GM23338 (cell line): ENCODE measurements at places on chromosomes 1 and 21. TPM values are rescaled to one million over a fixed set of nuclear protein-coding genes. Genes with fewer than 3 reads are reported as not detected.

The OR6K3 gene
- total RNA-seq, result not detected in 2 replicates

The C1QB gene
- not detected in 2 replicates for total RNA-seq

- DNase-seq, result no peak
Measured at GRCh38 chr1:226063977-226064815, 1.7 kb downstream of the H3-3A start.

GRCh38 chr21:38531591-38531990 is 33.3 kb upstream of the ERG start:
- no peak for DNase-seq

The FAAH gene
- total RNA-seq, result 17.9 and 24.0 TPM in 2 replicates

DNA sequence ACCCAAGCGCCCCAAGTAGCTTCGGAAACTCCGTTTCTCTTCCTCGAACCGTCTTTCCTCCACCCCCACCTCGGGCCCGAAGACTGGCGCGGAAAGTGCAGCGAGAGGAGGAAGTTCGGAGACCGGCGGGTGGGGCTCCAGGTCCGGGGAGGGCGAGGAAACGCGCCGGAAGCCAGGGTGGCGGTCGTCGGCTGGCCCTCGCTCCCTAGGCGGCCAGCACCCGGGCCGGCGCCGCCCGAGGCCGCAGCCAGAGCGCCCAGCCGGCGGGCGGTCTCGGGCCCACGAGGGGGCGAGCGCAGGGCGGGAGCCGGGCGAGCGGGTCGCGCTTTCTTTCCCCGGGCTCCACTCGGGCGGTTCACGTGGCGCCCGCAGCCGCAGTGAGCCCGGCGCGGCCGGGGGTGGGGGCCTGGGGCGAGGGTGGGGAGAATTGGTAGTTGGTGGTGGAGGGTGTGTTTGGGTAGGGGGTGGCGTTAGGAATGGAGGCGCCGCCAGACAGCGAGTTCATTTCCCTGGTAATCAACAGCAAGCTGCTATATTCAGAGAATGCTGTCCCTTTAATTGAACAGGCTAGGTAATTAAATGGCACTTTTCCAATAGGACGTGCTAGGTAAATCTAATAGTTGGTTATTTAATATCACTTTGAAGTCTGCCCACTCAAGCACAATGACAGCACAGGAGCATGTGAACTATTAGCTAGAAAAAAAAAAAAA is 6.7 kb downstream of the LMO4 start:
- peak; percentile 72 for DNase-seq

The KRTAP19-3 gene
- total RNA-seq, result not detected in 2 replicates

DNA sequence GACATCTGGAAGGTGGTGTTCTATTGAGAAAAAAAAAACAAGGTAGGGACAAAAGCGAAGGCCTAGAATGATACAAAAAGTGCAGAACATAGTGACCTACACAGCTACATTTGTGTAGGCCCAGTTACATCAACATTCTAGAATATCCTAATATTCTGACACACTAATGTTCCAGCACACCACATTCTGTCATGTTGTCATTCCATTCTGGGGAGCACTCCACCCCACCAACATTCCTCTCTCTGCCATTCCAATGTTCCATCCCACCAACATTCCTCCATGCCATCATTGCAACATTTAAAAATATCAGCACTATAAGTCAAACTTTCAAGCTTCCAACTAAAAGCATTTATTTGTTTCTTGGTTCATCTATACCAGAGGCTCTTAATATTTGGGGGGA is 28.5 kb downstream of the COA7 start:
- DNase-seq, result no peak

The IL22RA1 gene
- 0.28 TPM in 1 of 2 replicates, not detected in the other for total RNA-seq

GRCh38 chr21:43854773-43855633 is 10.0 kb upstream of the AGPAT3 start:
- DNase-seq, result no peak

The TCHHL1 gene
- not detected in 2 replicates for total RNA-seq

DNA sequence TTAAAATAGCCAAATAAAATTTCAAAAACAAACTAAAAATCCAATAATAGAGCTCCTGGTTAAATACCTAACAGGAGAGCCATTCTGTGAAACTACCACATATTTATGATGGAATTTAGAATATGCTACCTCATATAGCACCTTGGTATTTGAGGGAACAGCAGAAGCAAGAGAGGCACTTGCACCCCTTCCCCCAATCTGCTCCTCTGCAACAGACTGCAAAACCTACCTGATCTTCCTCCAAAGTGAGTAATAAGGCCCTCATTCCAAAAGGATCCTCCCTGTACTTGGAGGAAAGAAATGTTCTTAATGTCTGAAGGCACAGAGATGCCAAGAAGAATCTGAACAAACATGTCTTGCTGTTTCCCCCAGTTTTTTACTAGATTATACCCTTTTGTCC is 28.1 kb upstream of the RNPC3 start:
- DNase-seq, result no peak

GRCh38 chr1:6142734-6143133 is 37.4 kb downstream of the CHD5 start:
- DNase-seq, result no peak

- no peak for DNase-seq
Measured at GRCh38 chr1:89826594-89826993, 5.8 kb downstream of the LRRC8D start.

- no peak for DNase-seq
Measured at GRCh38 chr21:42225571-42226155, 6.7 kb downstream of the ABCG1 start.

- no peak for DNase-seq
Measured at GRCh38 chr1:30447701-30448100, 275.7 kb downstream of the MATN1 start.

The ST6GALNAC5 gene
- total RNA-seq, result 12.7 and 19.2 TPM in 2 replicates

The HHAT gene
- total RNA-seq, result 0.54 and 0.66 TPM in 2 replicates

- DNase-seq, result no peak
Measured at GRCh38 chr1:46301406-46301807, 2.0 kb downstream of the LRRC41 start.

DNA sequence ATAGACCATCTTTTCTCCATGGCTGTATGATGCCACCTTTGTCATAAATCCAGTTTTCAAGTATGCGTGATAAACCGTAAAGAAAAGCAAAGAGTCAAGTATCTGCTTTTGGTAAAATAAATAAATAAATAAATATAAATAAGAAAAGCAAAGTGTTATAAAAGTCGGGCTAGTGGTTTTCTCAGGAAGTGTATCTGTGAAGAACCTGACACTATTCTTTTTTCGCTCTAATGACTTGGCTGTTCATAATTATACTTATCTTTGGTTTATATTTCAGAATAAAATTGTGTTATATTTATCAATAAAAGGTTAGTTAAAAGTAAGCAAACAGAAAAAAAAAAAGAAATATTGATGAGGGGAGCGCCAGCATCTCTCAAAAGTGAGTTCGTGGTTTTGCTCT is 594 bp upstream of the EXO5 start:
- no peak for DNase-seq

DNA sequence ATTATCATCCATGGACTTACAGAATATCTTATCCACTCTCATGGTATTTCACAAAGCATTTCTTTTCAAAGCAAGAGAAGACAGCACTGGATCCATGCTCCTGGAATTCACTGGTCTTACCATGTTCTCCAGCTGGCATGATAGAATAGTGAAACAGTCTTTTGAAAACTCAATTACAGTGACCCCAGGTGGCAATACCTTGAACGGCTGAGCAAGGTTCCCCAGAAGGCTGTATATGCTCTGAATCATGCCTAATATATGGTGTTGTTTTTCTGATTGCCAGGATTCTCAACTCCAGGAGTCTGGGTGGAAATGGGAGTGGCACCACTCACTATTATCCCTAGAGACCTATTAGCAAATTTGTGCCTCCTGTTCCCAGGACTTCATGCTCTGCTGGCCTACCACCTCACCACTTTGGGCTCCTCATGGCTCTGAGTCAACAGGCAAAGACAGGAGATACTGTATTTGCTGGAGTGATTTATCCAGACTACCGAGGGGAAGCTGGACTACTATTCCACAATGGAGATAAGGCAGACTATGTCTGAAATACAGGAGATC is 87.6 kb downstream of the CATSPERE start:
- DNase-seq, result peak; percentile 23

- no peak for DNase-seq
Measured at GRCh38 chr1:210397252-210397651, 68.5 kb downstream of the HHAT start.

- DNase-seq, result no peak
Measured at GRCh38 chr1:149993764-149994163, 16.8 kb downstream of the OTUD7B start.

- no peak for DNase-seq
Measured at GRCh38 chr1:192639607-192640368, 3.8 kb downstream of the RGS13 start.

DNA sequence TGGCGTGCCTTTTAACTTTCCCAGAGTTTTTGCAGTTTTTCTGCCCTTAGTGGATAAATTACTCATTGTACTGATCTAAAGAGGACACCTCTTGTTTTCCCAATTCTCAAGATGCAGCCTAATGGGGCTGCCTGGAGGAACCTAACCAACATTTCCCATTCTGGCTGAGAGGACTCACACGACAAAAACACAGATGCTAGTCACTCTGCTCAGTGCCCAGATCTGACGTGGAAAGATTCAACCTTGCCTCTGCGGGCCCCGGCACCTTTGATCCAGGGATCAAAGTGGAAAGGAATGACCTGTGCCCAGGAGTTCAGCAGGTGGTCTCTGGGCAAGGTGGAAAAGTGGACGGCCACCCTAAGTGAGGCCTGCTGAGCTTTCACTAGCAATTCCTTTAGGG is 162.4 kb upstream of the FMN2 start:
- no peak for DNase-seq

GRCh38 chr1:95584315-95584714 is 350.3 kb downstream of the RWDD3 start:
- DNase-seq, result no peak

DNA sequence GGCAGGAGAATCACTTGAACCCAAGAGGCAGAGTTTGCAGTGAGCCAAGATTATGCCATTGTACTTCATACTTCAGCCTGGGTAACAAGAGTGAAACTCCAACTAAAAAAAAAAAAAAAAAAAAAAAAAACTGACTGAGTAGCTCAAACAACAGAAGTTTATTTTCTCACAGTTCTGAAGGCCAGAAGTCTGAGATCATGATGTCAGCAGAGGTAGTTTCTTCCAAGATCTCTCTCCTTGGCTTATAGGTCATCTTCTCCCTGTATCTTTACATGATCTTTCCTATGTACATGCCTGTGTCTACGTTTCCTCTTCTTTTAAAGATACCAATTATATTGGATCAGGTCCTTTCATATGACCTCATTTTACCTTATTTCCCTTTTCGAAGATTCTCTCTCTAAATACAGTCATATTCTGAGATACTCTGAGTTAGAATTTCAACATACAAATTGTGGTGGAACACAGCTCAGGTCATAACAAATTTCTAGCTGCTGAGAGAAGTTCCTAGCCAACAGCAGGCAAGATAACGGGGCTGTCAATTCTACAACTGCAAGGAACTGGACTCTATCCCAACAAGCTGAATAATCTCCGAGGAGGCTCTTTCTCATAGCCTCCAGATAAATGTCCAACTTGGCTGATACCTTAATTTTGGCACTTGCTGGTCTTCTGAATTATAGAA is 187.7 kb upstream of the ADAMTS5 start:
- no peak for DNase-seq

DNA sequence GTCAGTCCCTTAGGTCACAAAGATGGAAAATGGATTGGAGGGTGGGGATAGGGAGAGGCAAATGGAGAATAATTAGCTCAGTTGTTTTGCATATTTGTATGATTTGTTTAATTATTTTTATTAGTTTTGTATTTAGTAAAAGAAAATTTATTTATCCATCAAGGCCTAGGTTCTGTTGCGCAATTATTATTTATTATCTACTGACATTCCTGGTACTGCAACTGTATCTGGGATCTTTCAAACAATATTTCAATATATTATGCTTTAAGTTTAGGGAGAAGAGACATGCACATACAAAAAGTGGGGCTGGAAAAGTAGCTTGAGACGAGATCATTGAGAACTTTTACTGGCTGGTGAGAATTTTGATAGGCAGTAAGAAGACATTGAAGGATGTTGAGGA is 316.4 kb upstream of the SGIP1 start:
- no peak for DNase-seq

The RNF223 gene
- total RNA-seq, result not detected in 2 replicates

The LINGO4 gene
- total RNA-seq, result not detected in 2 replicates

The RNF186 gene
- not detected in 2 replicates for total RNA-seq

The TSSK3 gene
- total RNA-seq, result not detected in 2 replicates

The PPIH gene
- total RNA-seq, result 66.5 and 71.2 TPM in 2 replicates

DNA sequence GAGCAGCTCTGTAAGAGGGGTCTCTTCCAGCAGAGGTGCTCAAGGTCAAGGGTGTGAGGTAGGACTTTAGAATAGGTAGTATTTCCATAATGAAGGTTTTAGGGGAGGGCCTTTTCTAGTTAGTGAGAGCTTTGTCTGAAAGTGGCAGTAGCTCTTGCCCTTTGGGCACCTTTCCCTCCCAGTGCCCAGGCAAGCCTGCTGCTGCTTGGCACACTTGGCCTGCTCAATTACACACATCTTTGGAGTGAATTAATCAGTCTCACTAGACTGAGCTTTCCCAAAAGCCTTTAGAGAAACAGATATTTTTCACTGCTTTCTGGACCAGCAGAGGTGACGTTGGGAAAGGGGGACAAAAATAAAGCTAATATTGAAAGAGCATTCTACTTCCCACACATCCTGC is 48.0 kb downstream of the MAB21L3 start:
- DNase-seq, result no peak

DNA sequence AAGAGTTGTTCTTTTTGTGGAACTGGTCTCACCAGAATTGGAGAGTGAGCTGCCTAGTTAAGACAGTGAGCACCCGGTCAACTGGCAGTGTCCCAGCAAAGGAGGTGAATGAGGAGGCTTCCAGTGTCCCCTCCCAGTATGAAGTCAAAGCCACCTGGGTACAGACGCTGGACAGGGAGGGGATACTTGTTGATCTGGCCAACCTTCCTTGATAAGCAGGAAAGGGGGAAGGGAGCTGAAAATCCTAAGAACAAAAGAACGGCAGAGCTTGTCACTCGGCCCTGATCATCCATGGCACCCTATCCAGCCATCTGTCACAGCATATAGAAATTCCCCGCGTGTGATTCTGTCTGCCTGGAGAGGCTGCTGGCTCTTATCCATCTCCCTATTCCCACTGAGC is 91.5 kb downstream of the SSBP3 start:
- DNase-seq, result no peak

GRCh38 chr21:45104560-45104959 is 30.2 kb downstream of the ADARB1 start:
- no peak for DNase-seq

GRCh38 chr1:52907068-52907811 is 14.3 kb downstream of the ECHDC2 start:
- DNase-seq, result no peak

- DNase-seq, result peak; percentile 90
Measured at GRCh38 chr1:27391511-27392095, 819 bp upstream of the GPR3 start.

- DNase-seq, result peak; percentile 71
Measured at GRCh38 chr1:228691926-228692325, 43.4 kb upstream of the RHOU start.

The CRYBG2 gene
- total RNA-seq, result 10.0 and 18.4 TPM in 2 replicates

The GCSAML gene
- total RNA-seq, result not detected in 2 replicates

The KPRP gene
- total RNA-seq, result not detected in 2 replicates

DNA sequence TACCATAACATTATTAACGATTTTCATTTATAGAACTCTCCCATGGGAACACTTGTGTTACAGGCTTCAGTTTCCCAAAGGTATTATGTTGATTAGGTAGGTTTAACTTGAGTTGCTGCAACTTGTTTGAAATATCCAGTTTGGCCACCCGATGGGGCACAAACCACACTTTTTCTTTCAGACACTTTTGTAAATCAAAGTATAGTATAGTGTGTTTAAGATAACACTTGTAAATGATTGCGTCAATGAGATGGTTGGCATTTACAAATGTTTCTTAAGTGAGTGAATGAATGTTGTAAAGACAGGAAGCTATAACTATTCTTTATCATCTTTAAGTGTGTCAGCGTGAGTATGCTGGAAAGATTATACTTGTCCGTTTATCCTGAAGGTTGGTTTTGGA is 4.3 kb downstream of the XPR1 start:
- peak; percentile 19 for DNase-seq
